Activated CD4-positive, CD25-positive, alpha-beta regulatory T cell treated with anti-CD3 and anti-CD28 coated beads, Interleukin-2, amount 50 U/mL, for 72 hours (primary cell): ENCODE measurements at places on chromosomes 1 and 21.

GRCh38 chr1:232754930-232755329 is 50.3 kb upstream of the MAP10 start:
- DNase-seq, result no peak

GRCh38 chr1:92136341-92136740 is 56.2 kb downstream of the BTBD8 start:
- DNase-seq, result no peak

DNA sequence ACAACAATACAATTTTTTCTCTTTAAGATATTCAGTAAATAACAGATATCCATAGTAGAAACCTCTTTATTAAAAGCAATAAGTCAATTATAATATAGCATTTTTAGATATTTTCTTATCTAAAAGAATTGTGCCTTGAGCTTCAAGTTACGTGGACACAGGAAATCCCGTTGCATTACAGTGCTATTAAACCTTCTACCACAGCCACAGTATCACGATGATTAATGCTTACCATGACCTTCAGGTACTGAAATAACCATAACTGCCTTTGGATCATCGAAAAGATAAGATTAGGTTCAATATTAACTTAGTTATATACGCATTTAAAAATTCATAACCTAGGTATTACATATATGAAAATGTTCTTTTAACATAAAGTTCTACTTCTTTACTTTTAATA is 17.9 kb downstream of the B3GALNT2 start:
- no peak for DNase-seq

- DNase-seq, result no peak
Observed at GRCh38 chr1:195053478-195053877, 1554.8 kb downstream of the KCNT2 start.

GRCh38 chr1:110243146-110243545 is 33.0 kb downstream of the KCNC4 start:
- DNase-seq, result no peak

DNA sequence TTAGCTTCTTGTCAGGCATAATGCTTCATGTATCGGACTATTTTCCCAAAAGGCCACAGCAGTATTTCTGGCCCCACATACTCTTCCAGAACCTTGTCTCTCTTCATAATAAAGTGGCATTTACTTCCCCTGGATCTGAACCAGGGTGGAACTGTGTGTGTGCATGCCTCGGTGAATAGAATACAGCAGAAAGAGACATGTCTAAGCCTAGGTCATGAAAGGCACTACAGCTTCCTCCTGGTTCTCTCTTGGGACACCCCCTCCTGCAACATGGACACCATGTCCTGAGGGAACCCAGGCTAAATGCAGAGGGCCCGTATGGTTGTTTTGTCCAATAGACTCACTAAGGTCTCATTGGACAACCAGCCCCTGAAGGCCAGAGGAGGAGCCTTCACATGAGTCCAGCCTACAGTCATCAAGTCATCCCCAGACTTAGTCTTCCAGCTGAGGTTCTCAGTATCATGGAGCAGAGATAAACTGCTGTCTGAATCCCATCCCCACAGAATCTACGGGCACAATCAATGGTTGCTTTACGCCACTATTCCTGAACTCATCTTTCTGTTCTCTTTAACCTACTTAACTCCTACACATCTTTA is 35.0 kb downstream of the USP24 start:
- DNase-seq, result no peak

- no peak for DNase-seq
Observed at GRCh38 chr1:155478270-155478852, 84.2 kb downstream of the ASH1L start.
